Right cardiac atrium (tissue), 5 donors: ENCODE measurements at places on chromosomes 4 and X. TPM values are rescaled to one million over a fixed set of nuclear protein-coding genes. Genes with fewer than 3 reads are reported as not detected.

DNA sequence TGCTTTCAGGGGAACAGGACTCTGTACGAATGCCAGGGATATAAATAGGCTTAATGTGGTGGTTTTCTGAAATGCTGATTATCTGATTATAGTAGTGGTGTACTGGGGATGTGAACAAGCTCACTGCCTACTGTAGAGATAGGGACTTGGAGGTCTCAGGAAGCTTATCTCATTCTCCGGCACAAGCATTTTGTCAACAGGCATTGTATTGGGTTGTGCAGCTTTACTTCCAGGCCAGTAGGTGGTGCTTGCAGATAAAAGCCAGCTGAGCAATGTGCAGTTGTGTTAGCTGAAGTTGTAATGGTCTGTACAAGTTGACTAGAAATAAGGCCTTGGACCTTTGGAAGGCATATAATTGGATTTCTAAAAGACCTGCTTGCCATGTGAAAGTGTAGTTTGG is 49.5 kb upstream of the TMLHE start:
- DNase-seq: no peak

DNA sequence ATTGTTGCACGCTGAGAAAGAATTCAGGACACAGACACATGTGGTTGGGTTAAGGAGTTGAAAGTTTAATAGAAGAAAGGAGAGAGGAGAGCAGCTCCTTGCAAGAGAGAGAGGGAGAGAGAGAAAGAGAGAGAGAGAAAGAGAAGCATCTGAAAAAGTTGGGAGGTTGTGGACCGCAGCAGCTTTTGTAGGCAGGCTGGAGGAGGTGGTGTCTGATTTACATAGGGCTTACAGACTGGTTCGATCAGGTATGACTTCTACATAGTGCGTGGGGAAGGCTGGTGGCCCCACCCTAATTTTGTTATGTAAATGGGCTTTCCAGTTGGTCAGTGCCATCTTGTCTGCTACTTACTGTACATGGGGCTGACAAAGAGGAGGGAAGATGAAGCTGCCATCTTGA is 27.5 kb upstream of the GYG2 start:
- DNase-seq: no peak

- DNase-seq: no peak
Observed at GRCh38 chr4:5845035-5845905, 47.6 kb downstream of the CRMP1 start.

DNA sequence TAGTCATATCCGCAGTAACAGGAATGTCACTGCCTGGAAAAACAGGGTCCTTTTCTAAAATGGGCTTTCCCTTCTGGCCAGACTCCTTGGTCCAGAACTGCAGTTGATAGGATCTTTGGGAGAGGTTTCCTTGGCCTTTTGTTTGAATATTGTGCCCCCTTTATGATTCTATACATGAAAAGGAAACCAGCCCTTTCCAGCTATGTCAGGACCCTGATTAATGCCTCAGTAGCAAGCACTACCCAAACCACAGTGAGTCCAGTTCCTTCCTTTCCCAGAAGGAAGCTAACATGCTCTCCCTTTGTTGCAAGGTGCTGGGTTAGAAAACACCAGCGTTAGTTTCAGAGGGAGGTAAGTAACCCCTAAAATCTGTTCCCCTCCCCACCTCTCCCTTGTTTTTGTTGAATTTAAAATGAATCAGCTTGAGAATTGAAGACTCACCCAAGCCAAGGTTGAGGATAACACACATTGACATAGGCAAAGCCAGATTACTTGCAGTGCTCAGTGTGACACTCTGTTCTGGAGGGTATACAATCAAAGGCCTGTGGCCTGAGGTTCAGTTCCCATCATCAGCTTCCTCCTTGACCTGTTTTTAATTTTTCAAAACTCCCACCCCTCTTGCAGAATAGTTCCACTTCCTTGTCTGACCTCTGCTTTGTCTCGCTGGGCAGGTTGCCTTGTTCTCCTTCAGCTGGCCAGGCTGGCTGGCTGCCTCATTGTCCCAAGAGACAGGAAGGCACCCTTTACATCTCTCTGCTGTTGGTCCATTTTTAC is 87.6 kb upstream of the PLAC1 start:
- DNase-seq: no peak

DNA sequence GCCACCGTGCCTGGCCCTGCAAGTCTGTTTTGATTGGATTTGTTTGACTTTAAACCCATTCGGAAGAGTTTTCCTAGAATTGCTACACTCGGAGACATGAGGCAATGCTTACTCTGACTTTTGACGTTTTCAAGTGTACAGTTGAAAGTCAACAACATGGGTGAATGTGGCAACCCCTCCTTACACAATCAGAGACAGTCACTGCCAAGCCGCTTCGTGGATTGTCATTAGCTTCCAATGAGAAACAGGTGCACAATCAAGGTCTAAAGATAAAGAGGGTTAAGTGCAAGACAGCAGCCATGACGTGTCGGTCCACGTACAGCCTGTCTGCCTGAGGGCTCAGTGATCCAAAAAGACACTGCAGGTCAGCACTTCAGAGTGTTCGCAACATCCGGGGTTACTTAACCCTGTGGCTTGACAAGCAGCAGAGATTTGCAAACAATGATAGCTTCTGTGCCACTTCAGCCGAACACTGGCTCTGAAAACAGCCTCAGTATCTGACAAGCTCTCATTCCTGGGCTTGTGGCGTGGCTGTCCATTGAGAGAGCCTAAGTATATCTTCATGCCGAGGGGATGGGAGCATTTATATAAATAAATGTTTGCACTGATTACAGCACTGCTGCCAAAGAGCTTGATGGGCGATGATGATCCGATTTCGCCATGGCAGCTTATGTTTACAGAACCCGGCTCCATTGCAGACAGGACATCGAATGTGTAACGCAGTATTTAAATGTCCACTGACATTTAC is 180.0 kb downstream of the DHRSX start:
- peak; percentile 66 for DNase-seq

DNA sequence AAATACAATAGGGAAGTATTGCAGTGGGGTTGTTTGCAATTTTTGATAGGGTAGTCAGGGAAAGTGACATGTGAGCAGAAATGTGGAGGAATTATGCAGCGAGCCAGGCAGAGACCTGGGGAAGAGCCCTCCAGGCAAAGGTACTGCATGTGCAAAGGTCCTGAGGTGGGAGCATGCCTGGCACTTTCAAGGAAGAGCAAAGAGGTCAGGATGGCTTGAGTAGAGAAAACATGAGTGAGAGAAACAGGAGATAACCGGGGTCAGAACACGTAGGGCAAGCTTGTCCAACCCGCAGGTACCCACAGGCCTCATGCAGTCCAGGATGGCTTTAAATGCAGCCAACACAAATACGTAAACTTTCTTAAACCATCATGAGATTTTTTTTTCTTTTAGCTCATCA is 71.0 kb downstream of the COQ2 start:
- no peak for DNase-seq

DNA sequence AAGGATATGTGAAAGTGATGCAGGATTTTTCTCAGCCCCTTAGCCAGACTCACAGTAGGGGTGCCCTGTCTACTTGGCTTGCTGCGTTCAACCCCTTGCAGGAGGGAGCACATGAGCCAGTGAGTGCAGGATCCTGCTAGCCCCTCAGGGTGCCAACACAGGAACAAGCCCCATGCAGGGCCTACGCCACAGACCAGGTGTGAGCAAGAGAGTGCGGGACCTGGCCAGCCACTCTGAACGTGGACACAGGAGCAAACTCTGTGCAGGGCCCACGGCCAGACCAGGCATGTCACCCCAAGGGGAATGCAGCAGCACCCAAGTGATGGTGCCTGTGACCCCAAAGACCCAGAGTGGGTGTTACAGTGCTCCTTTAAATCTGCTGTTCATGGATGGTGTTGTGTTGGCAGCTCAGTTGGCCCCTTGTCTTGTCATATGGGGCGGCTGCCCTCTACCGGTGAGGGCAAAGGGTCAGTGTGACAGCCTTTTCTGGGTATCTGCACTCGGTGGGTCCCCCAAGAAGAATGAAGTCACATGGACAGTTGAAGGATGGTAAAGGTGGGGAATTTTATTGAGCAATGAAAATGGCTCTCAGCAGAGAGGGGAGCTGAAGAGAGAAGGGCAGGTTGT is 188.4 kb upstream of the MAOA start:
- DNase-seq: no peak

Gene GYG2
- total RNA-seq: 0.26 TPM
